A549 treated with Mapracorat at 1 μM for 4 hours (cell line): ENCODE measurements at places on chromosomes 2 and 18. TPM values are rescaled to one million over a fixed set of nuclear protein-coding genes. Genes with fewer than 3 reads are reported as not detected.

Gene C1GALT1C1L
- 2.0 to 2.5 TPM (median 2.3 TPM) in 5 replicates for total RNA-seq

Gene PDCL3
- 32.9 to 49.7 TPM (median 36.1 TPM) in 5 replicates for total RNA-seq

Gene PROC
- total RNA-seq = 4.0 to 6.1 TPM (median 5.5 TPM) in 5 replicates

Gene FSHR
- total RNA-seq = not detected in 5 replicates

Gene PID1
- 3.7 to 4.4 TPM (median 4.0 TPM) in 5 replicates for total RNA-seq

Gene PLCL1
- not detected in 5 replicates for total RNA-seq

Gene RAD51AP2
- not detected in 5 replicates for total RNA-seq

Gene ABCG5
- total RNA-seq = not detected in 5 replicates

Gene LAMA1
- total RNA-seq = 0.03 to 0.45 TPM (median 0.06 TPM) in 5 replicates
